ENCODE measurements at places on chromosomes 5 and 9. TPM values are rescaled to one million over a fixed set of nuclear protein-coding genes. Genes with fewer than 3 reads are reported as not detected.

ZNF483 gene
- 2.7 TPM for total RNA-seq

ANKRD31 gene
- total RNA-seq = not detected

ENTREP1 gene
- 5.7 TPM for total RNA-seq

MYMK gene
- not detected for total RNA-seq

TAF11L5 gene
- not detected for total RNA-seq

KIAA0825 gene
- 2.9 TPM for total RNA-seq

MRPS2 gene
- total RNA-seq = 52.0 TPM

TXN gene
- total RNA-seq = 305 TPM

MCCC2 gene
- 30.8 TPM for total RNA-seq

ELOVL7 gene
- 0.73 TPM for total RNA-seq

ADRA1B gene
- total RNA-seq = 0.39 TPM

SIT1 gene
- not detected for total RNA-seq

PCDHA1 gene
- total RNA-seq = 0.06 TPM

MYO10 gene
- total RNA-seq = 76.9 TPM

IFNA6 gene
- total RNA-seq = not detected

PDZD2 gene
- 8.4 TPM for total RNA-seq

CDKN2A gene
- total RNA-seq = 54.6 TPM

SPINK7 gene
- total RNA-seq = not detected

ANKS6 gene
- 17.6 TPM for total RNA-seq

EDIL3 gene
- 29.7 TPM for total RNA-seq

ALDH1A1 gene
- 10.5 TPM for total RNA-seq

ROPN1L gene
- 4.2 TPM for total RNA-seq

RETREG1 gene
- not detected for total RNA-seq

PHYHD1 gene
- total RNA-seq = 0.23 TPM

MARCOL gene
- not detected for total RNA-seq

PCDHGC5 gene
- 0.24 TPM for total RNA-seq

CCDC152 gene
- 0.23 TPM for total RNA-seq

VCP gene
- 380 TPM for total RNA-seq

MYORG gene
- total RNA-seq = 14.2 TPM

SSBP2 gene
- 13.2 TPM for total RNA-seq

SOX30 gene
- total RNA-seq = not detected

SUB1 gene
- 228 TPM for total RNA-seq

ADCY2 gene
- not detected for total RNA-seq

PRSS3 gene
- total RNA-seq = 26.8 TPM

UNC5A gene
- total RNA-seq = 18.5 TPM

SLCO6A1 gene
- not detected for total RNA-seq

GDF9 gene
- total RNA-seq = 0.35 TPM

FCN2 gene
- not detected for total RNA-seq

NEURL1B gene
- total RNA-seq = 15.2 TPM

BHMT2 gene
- 0.76 TPM for total RNA-seq

FBP2 gene
- total RNA-seq = not detected

SPATA31E1 gene
- total RNA-seq = not detected

CNTLN gene
- total RNA-seq = 3.9 TPM

GMCL2 gene
- not detected for total RNA-seq

DMRT3 gene
- total RNA-seq = 0.47 TPM

SLC6A3 gene
- not detected for total RNA-seq

KCNN2 gene
- 7.5 TPM for total RNA-seq

PRUNE2 gene
- 9.6 TPM for total RNA-seq

DNM1 gene
- 7.9 TPM for total RNA-seq

RNF208 gene
- 0.76 TPM for total RNA-seq

NTRK2 gene
- 0.35 TPM for total RNA-seq

NADK2 gene
- total RNA-seq = 9.6 TPM

C9 gene
- 0.44 TPM for total RNA-seq

CCDC192 gene
- total RNA-seq = not detected

PGM5 gene
- 1.4 TPM for total RNA-seq

FAM221B gene
- total RNA-seq = not detected
